ENCODE measurements at places on chromosomes 16 and 17.

- no peak for DNase-seq
Observed at GRCh38 chr16:82987767-82988166, 361.0 kb downstream of the CDH13 start.

GRCh38 chr16:276426-277077, 808 bp upstream of the RGS11 start:
- no peak for DNase-seq

GRCh38 chr17:11241611-11242226, 706 bp downstream of the SHISA6 start:
- no peak for DNase-seq

- no peak for DNase-seq
Observed at GRCh38 chr16:89323120-89323960, 105.8 kb downstream of the ZNF778 start.

DNA sequence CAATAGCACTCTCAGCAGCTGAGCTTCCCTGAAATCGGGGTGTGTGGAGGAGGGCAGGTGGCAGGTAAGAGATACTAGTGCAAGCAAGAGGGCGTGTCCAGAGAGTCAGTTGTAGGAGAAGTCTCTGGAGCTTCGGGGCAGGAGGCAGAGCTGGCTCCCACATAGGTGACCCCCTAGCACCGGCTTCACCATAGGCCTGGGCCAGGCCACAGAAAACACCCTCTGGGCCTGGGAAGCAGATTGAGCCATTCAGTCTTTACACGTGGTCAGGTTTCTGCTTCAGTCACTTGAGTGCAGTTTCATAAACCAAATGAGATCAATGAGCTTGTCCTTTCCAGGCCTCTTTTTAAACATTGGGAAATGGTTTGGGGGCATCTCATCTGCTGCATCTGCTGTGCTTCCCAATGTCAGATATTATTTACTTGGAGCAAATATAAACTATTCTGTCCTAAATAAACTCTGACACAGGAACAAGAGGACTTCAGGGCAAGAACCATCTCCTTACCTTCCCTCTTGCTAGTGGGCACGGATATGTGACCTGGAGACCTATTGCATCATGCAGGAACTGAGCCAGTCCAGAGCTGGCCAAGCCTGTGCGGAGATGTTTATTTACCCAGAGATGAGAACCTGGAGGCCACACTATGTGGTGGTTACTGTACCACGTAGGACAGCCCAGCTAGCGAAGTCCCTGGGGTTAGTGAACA, 16.1 kb downstream of the CCR7 start:
- no peak for DNase-seq

DNA sequence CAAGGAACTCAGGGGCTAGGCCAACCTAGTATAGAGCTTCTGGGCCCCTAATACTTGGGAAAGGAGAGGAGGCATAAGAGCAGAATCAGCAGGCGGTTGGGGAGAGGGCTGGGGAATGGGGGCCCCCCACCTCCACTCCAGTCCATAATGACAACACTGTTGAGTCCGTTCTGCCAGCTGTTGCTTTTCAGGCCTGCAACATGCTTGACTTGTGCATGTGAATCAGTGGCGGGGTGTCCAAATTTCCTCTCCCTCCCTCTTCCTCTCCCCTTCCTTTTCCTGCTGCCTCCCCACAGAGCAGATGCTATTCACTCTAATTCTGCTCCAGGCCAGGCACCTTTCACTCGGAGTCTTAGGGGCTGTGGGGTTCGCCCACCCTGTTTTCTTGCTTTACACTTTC, 31.7 kb downstream of the SGSM2 start:
- DNase-seq, result no peak

GRCh38 chr17:51718983-51719382, 439.5 kb downstream of the CA10 start:
- no peak for DNase-seq
